PC-9 (cell line): ENCODE measurements at places on chromosomes 2 and 18.
A peak's percentile ranks its signal among the peaks of the same experiment; 100 is the strongest.

DNA sequence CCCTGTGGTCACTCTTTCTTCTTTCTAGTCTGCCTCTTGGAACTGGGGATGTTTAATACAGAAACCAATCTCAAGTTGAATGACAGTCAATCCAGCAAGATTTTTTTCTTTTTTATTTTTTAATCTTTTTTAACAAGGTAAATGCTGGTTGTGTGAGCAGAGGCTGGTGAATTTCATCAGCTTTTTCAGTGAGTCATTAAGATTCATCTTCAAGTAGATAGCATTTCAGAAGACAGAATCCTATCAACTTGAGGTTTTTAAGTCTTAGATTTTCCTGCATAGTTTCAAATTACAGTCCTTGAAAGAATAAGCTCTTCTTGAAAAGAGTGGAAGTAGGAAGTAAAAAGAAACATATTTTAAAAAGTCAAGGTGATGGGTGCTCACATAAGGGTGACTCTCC, 12.4 kb downstream of the SLC8A1 start:
- DNase-seq = no peak

- DNase-seq = no peak
These were observed 10.6 kb downstream of the THNSL2 start for GRCh38 chr2:88180605-88181240.

DNA sequence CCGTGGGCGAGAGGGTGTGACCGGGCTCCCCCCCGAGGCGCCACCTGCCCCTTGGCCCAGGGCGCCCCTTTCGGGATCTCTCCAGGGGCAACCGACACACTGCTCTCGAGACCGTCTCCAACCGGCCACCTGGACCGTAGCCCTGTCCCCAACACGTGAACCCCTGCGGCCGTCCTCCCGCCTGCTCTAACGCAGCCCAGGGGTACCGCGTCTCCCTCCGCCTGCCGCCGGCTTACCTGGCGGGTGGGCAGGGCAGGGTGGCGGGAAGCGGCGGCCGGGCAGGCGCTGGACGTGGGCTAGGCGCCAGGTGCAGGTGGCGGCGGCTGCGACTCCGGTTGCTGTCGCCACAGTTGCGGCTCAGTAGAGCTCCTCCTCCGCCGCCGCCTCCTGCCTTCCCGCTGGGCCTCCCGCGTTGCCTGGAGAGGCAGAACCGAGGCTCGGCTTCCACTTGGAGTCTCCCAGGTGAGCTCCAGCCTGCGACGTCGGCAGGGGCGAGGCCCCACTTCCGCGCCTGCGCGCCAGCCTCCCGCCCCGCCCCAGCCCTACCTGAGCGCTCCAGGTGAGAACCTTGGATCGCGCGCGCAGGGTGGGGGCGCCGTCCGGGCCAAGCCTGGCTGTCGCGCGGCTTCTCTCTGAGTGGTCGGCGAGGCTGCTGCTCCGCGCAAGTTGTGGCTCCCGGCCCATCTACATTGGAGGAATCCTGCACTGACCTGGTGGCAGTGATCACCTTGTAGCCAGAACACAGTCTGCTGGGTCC, at the start of gene GALNT3:
GALNT3 (minus strand) TSS at position 469 of the 757 bp plus-strand sequence. CDS start 23,547 bp downstream, outside the sequence.
- peak; percentile 82 for DNase-seq

DNA sequence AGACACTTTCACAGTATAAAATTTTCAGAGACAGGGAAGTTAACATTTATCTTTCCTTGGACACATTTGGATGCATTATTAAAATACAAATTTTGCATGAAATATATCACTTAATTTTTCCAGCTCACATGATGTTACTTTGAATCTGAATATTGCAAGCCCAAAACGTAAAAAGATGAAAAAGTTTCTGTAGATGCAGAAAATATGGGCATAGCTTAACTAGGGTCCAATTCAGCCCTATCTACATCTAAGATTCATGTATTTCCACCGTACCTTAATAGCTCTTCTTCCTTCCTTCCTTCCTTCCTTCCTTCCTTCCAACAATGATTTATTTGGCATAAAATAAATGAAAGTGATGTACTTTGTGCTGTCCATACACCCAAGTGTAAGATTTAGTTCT, 1084.6 kb upstream of the TMEFF2 start:
- DNase-seq = no peak

- no peak for DNase-seq
These were observed 105.6 kb upstream of the NDUFV2 start for GRCh38 chr18:8996771-8997432.

DNA sequence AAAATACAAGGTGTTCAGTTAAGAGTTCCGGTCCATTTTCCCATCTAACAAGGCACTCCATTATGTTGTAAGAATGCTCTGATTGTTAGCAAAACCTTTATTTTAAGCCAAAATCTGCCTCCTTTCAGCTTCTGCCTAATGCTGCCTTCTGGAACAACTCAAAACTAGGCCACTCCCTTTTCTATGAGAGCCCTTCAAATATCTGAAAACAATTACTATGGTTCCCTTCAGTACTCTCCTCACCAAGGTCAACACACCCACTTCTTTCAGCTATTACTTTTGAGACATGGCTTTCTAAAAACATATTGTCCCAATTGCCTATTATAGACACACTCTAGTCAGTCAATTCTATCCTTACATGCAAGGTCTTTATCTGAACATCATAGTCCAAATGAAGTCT, 429.4 kb downstream of the ERBB4 start:
- DNase-seq = no peak

GRCh38 chr2:156955701-156956100, 301.8 kb upstream of the GALNT5 start:
- no peak for DNase-seq

- peak; percentile 73 for DNase-seq
These were observed 81.7 kb downstream of the SDC1 start for GRCh38 chr2:20143263-20143662.

GRCh38 chr2:128472789-128473174, 154.1 kb upstream of the HS6ST1 start:
- DNase-seq = no peak

DNA sequence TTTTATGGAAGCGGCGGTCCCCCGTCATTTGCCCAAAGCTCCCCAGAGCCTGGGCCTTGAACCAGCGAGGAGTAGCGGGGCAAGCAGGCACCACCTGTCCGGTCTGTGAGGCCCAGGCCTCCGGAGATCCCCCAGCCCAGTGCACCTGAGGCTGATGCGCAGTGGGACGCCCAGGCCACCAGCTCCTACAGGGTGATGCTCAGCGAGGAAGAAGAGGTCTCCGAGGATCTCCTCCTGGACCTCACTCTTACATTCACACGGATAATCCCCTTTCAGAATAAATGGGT, 220.2 kb downstream of the NDUFA10 start:
- DNase-seq = no peak

- no peak for DNase-seq
These were observed 461.4 kb downstream of the GALR1 start for GRCh38 chr18:77711096-77711495.

DNA sequence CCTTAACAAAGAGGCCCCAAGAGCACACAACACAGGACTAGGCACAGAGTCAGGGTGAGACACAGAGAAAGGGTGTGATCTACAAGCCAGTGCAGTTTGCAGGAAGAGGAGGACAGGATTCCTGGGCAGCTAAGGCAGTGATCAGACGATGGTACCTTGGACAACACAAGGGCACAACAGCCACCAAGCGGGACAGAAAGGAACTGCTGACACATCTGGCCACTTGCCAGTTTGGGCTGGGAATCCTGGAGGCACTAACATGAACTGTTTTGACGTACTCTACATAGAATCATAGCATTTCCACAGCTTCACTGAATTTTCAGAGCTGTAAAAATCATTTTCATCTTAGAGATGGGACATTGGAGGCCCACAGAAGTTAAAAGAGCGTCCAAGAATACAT, 221.5 kb upstream of the SLC35G4 start:
- no peak for DNase-seq

GRCh38 chr2:146931109-146931508, 913.7 kb upstream of the ACVR2A start:
- DNase-seq = no peak

DNA sequence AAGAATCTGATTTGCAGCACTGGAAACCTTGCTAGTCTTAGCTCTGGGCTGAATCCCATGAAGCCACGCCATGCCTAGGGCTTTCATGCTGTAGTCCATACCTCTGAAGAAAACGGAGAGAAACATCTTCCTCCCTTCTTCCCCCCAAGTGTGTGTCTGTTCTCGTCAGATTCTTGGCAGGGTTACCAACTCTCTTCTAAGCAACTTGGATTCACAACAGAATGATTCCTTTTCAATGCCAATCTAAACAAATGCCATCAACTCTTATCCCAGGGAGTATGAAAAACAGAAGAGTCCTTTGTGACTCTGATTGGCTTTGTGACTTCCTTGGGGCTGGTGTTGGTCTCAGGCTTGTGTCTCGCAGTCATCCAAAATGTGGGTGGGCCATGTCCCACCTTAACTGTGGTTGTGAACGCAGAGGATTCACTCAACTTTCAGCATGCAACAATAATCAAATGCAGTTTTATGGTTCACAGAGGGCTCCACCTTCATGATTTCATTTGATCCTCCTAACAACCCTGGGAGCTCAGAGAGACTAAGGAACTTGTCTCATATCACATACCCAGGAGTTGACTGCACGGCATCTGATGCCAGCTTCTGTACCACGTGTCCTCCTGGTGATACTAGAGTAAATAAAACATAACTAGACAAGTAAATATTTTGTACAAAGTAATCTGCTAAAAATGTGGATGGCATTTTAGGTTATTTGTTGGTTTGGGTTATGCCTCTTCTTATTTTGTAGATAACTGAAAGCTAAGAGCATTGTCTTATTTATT, 186.0 kb upstream of the TNP1 start:
- DNase-seq = no peak

GRCh38 chr18:62625019-62625418, 90.3 kb upstream of the PHLPP1 start:
- DNase-seq = no peak

DNA sequence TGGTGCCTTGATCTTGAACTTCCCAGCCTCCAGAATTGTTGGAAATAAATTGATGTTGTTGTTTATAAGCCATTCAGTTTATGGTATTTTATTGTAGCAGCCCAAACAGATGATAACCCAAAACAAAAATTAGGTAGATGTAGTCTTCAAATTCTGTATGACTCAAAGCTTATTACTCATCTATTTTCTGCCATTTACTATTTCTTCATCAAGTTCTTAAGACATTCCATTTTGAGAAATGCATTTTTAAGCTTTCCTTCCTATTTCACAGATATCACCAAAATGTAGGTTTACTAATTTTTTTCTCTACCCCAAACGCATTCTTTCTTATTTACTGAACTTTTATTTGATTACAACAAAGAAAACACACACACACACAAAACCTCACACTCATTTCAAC, 148.2 kb downstream of the RND3 start:
- no peak for DNase-seq

DNA sequence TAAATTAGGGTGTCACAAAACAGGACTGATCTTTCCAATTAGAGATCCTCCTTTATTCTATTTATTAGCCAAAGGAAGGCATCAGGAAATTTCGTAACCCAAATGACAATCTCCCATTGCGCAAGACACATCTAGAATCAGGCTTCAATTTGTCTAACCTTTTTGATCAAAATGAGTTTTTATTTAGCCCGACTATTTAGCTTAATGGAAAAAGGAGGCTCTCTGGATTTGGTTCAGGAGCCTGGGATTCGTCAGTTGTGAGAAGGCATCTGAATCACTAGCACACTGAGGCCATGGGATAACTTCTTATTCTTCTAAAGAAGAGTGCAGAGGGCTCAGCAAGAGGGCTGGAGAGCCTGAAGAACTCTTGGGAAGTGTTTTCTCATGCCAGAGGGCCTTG, 332.1 kb upstream of the ETAA1 start:
- no peak for DNase-seq

GRCh38 chr2:151289972-151290866, 751 bp upstream of the NMI start:
- DNase-seq = peak; percentile 87

- no peak for DNase-seq
These were observed 84.4 kb downstream of the THNSL2 start for GRCh38 chr2:88254437-88255091.

DNA sequence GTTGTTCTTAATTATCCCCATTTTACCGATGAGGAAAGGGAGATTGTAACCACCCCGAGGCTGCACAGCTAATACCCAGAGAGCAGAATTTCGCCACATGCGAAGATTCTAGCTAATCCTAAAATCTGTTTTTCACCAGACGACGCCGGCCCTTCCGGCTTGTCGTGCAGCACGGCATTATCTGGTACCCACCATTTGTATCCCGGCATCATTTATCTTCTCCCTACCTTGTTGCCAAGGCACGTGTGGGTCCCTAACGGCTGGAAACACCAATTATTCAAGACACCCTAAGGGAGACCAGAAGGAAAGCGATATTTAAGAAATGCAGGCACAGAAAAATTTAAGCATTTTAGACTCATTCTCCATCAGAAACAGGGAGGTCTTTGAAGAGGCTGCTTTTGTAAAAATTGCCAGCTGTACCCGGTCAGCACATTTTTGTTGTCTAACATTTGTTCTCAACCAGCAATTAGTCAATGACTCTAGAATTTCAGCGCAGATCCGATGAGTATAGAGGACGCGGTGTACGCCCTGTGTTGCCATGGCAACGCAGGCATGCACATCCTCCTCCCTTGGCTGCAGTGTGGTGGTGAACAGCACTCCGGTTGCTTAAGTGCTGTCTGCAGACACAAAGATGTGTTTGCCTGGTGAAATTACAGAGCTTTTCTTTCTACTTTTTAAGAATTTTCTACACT, 111.6 kb downstream of the AGAP1 start:
- no peak for DNase-seq

DNA sequence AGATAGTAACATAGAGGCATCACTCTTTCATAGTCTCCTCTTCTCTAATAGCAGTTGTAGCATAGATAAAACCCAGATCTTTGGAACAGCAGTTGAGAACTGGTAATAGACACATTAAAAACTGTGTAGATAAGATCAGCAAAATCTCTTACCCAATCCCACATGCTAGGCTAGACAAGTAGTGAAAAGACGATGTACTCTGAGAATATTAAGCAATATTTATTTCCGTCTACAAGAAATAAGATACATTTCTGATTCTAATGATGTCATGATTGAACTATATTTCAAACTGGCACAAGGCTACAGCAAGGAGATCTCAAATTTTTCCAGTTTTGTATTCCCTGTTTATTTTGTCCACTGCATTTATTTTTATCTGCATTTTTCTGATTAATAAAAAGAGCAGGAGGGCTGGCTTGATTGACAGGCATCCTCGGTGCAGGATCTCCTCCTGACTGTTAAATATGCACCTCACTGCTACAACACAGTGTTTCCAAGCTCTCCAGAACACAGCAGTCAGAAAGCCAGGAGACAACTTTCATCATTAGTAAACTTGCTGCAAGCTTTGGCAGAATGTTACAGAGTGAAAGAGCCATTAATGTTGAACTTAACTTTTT, 73.3 kb upstream of the ATIC start:
- DNase-seq = no peak
